ENCODE measurements at places on chromosomes 6 and 20.

DNA sequence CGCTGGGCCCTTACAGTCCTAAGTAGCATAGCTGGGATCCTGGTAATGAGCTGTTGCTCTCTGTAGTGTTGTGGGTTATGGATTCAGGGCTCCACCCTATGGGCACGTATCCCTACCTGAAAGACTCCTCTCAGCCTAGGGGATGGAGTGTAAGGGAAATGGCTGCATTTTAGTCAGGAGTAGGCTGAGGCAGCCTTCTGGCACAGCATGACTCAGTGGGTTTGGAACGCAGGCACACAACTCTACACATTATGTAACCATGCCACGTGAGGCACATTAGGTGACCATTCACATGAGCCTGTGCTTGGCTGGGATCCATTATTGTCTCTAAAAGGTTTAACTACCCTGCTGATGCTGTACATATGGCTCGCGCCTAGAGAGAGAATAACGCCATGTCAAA is 27.8 kb downstream of the HDDC2 start:
- peak; percentile 52 for DNase-seq

- no peak for DNase-seq
These were observed 182.3 kb downstream of the SASH1 start for GRCh38 chr6:148524976-148525375.

DNA sequence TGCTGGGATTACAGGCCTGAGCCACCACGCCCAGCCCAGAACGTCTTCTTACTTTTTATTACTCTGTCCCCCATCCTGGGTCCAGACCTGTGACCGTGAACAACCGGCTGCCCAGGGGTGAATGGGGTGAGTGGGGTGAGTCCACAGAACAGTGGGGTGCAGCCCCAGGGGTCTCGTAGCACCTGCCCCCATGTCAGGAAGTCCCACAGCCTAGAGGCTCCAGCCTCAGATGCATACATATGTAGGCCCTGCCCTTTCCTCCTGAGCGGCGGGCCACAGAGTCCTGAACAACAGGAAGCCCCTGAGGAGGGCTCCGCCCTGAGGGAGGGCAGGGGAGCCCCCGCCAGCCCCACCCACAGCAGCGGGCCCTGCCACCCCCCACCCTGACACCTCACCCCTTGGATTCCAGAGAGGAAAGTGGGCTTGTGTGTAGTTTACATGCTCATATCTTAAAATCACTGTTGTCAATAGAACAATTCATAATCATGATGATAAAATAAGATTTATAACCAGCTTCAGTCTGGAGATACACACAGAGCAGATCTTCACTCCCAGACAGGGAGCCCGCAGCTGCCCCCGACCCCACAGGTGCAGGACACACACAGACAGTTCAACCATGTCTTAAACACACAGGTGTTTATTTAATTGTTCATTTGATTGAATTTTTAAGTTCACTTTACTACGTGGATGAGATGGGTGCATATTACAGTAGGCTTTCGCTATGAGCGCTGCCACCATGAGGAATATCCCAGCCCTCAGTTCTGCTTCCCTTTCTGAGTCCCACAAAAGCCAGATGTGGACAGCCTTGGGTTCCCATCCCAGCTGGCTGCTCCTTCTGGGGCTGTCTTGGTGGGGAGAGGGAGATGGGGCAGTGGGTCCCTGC is 12.4 kb upstream of the GMEB2 start:
- DNase-seq, result no peak

DNA sequence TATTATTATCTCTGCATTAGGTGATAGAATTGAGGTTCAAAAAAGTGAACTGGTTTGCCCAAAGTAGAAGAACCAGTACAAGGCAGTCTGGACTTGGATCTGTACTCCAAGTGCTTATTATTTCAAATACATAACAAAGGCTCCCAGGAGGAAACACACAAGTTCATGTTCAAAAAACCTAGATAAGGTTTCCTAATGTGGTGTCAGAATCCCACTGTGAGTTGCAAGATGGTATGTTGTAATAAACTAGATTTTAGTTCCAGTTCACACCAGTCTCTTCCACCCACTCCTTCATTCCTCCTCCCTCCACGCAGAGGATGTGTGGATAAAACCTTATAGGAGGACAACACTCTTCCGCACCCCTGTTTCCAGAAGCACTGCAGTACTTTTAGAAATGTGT is 42.8 kb downstream of the KIAA0319 start:
- DNase-seq, result no peak

GRCh38 chr20:14790190-14790589 is 452.8 kb upstream of the FLRT3 start:
- DNase-seq, result no peak

DNA sequence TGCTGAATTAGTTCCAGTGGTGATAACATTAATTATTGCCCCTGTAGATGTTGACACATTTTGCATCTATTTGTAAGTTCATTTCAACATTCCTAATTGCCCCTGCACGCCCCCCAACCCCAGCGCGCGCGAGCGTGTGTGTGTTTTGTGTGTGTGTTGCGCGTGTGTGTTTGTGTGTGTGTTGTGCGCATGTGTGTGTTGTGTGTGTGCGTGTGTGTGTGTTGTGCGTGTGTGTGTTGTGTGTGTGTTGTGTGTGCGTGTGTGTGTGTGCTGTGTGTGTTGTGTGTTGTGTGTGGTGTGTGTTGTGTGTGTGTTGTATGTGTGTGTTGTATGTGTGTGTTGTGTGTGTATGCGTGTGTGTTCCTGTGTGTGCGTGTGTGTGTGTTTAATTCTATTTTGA is 245.7 kb upstream of the GMDS start:
- DNase-seq, result no peak

GRCh38 chr6:45691426-45691825 is 313.7 kb upstream of the SUPT3H start:
- no peak for DNase-seq

DNA sequence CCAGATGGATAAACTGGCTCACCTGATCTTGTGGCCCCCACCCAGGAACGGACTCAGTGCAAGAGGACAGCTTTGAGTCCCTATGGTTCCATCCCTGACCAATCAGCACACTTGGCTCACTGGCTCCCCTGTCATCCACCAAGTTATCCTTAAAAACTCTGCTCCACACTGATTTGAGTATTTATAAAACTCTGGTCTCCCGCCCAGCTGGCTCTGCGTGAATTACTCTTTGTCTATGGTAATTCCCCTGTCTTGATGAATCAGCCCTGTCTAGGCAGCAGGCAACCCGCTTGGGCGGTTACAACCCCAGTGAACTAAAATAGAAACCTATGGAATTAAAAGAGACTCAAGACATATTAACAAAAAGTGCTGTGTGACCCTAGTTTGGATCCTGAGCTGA is 38.1 kb upstream of the CD83 start:
- no peak for DNase-seq

GRCh38 chr6:159976686-159977254 is 7.9 kb downstream of the IGF2R start:
- DNase-seq, result no peak

DNA sequence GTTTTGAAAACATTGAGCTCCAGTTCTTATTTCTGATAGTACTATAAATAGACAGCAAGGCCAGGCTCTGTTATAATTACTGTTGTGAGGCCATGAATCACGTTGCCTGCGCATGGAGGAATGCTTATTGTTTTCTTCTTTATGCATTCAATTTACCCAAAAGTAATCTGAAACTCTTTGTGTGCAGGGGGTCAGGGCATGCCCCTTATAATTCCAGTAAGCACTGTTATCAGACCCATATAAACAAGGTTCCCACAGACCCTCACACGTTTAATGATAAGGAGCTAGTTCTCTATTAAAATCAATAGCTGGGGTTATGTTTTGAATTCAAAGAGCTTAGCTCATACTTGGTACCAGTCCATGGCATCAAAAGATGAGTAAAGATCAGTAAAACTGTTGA is 174.8 kb upstream of the ARG1 start:
- DNase-seq, result no peak

- no peak for DNase-seq
These were observed 17.8 kb upstream of the FNDC1 start for GRCh38 chr6:159151266-159151855.

- DNase-seq, result no peak
These were observed 166.4 kb downstream of the ATXN1 start for GRCh38 chr6:16594849-16595248.

DNA sequence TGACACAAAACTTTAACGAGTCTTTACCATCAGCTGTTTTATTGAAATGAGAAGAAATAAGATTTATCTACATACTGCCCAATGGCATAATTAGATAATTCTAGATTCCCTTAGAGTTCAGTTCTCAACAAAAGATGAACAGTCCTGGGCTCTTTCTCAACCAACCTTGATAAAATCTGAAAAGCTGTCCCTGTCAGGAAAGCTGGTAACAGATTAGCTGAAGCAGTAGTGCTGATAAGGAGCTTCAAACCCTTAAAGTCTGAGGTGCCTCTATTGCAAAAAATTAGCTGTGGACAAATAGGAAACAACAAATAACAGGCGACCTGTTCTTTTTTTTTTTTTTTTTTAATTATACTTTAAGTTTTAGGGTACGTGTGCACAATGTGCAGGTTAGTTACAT is 35.9 kb upstream of the FAM135A start:
- no peak for DNase-seq

GRCh38 chr6:52361414-52361944 is 472 bp upstream of the PAQR8 start:
- DNase-seq, result no peak

DNA sequence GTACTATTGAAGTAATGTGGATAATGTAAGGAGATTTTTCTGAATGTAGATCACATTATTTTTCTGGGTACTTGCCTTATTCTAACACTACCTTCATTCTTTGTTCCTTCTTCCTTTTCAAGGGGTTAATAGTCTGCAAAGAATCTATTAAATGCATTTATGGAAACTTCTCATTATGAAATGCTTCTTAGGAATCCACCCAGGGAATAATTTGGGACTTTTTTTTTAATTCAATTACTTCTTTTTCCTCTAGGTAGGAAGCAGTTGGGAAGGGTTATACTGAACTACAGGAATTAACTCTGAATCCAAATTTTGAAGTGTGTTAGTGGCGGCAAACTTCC is 173.1 kb downstream of the FOXA2 start:
- DNase-seq, result no peak

DNA sequence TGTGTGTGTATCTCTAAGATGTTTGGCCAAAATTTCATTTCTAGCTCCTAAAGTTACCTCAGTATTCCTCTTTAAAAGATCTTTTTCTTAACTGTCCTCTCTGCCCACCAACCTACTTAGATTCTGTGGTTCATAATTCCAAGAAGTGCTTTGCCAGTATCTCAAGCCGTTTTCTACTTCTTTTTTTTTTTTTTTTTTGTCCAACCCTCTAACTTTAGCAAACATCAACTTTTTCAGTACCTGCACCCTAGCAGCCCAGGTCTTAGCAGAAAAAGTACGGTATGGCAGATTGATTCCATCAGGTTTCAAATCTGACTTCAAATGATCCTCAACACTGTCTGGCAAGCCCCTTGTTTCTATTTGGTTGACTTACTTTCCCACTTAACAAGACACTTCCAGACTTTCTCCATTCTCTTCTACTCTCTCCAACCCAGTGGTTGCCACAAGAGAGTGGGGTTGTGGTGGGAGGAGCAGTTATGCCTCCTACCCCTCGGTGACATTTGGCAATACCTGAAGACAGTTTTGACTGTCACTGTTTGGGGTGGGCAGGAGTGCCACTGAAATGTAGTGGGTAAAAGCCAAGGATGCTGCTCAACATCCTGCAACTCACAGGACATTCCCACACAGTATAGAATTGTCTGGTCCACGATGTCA is 10.8 kb upstream of the MAN1A1 start:
- no peak for DNase-seq

GRCh38 chr6:90374201-90374600 is 77.6 kb upstream of the BACH2 start:
- DNase-seq, result no peak

- peak; percentile 25 for DNase-seq
These were observed 12.2 kb upstream of the SLC17A2 start for GRCh38 chr6:25942561-25943147.

GRCh38 chr6:129748212-129748900 is 38.4 kb upstream of the ARHGAP18 start:
- DNase-seq, result peak; percentile 39

DNA sequence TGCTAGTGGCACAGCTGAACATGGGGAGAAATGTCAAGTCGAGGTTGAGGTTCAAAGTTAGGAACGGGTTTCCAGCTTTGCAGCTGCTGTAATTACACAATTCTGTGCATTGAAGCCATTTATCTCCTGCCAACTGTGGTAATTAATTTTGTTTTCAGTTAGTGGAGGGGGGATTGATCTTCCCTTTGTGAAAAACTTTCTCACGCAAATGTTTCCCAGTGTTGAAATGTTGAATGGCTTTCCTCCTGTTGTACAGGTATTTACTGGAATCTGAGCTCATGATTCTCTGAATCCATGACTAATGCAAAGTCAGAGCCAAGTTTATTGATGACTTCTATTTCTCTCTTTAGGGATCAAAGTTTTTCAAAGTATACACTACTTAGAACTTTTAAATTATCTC is 198.4 kb upstream of the SLC35B3 start:
- DNase-seq, result no peak

- DNase-seq, result no peak
These were observed 23.5 kb downstream of the ZFP64 start for GRCh38 chr20:52168116-52168515.

DNA sequence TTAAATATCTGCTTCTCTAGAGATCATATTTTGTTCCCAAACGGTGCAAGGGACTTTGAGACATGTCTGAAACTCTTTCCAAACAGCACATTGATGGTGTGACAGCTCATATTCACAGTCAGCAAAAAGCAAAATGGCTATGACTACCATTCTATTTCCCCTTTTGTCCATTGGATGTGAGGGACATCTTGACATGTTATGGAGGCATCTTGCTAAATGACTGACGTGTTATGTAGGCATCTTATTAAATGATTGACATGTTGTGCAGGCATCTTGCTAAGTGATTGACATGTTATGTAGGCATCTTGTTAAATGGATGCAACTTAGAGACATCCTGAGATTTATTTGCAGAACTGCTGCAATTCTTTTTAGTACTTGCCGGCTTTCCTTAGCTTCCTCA is 255.8 kb downstream of the DLL1 start:
- no peak for DNase-seq

DNA sequence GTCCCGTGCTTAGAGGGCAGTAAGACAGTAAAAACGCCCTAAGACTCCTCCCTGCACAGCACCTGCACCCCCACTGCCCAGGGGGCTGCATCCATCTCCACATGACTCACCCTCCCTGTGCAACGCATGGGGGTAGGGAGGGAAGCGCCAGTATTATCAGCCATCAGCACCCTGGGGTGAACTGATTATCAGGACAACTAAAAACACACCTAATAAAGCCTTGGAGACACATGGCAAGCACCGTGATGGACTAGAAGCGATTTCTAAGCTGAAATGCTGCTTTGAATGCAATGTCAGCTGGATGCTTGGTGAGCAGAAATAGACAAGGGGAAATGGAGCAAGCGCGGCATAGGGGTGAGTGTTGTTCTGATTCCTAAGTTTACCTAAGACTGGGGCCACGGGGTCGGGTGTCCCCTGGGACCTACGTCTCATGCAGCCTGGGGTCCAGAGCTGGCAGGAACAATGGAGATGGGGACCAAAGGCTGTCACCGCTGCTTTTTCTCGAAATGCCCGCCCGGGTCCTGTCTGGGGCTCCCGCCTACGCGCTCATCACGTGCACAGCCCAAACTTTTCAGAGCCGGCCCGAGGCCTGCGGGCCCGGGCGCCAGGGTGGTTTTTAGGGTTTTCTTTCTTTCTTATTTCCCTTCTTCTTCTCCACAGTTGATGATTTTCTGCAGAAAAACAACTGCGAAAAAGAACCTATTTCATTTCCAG is 702 bp upstream of the TNFAIP3 start:
- no peak for DNase-seq

GRCh38 chr6:134098276-134098675 is 45.9 kb upstream of the SLC2A12 start:
- no peak for DNase-seq

GRCh38 chr6:163369141-163369540 is 45.4 kb upstream of the QKI start:
- DNase-seq, result no peak

GRCh38 chr6:20631549-20631924 is 97.3 kb downstream of the CDKAL1 start:
- no peak for DNase-seq

Measured in kidney epithelial cell (primary cell).